ENCODE measurements at places on chromosomes 1 and 21.

DNA sequence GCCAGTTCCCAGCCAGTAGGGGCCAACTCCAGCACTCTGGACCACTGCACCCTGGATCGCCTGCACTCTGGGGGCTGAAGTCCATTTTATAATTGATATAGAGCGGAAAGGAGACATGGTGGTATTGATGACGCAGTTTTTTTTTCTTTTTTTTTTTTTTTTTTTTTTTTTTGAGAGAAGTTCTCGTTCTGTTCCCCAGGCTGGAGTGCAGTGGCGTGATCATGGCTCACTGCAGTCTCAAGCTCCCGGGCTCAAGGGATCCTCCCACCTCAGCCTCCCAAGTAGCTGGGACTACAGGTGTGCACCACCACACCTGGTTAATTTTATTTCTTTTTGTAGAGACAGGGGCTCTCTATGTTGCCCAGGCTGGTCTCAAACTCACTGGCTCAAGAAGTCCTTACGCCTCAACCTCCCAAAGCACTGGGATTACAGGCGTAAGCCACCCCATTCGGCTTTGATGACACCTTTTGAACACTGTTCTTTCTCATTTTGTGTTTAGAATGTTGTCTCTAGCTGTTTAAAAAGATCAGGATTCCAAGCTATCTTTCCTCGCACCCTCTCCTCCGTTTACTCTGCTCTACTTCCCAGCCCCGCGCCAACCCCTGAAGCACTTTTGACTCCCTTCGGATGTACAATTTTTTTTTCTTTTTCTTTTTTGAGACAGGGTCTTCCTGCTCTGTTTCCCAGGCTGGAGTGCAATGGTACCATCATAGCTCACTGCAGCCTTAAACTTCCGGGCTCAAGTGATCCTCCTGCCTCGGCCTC is 960 bp downstream of the MX2 start:
- DNase-seq = no peak

- no peak for DNase-seq
These were observed 6.1 kb upstream of the MASP2 start for GRCh38 chr1:11052839-11053757.

DNA sequence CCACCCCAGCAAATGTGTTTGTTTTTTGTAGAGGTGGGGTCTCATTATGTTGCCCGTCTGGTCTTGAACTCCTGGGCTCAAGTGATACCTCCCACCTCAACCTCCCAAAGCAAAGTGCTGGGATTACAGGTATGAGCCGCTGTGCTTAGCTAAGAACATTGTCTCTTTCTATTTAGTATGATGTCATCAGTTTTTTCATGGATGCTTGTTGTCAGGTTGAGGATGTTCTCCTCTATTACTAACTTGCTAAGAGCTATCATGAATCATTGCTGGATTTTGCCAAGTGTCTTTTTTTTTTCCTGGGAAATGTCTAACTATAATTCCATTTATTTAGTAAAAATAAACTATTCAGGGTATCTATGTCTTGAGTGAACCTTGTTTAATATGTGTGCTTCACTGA is 19.0 kb upstream of the MPC2 start:
- no peak for DNase-seq

GRCh38 chr21:35020436-35020835 is 28.7 kb downstream of the RUNX1 start:
- no peak for DNase-seq

- DNase-seq = no peak
These were observed 18.9 kb downstream of the SLC27A3 start for GRCh38 chr1:153793973-153794615.

DNA sequence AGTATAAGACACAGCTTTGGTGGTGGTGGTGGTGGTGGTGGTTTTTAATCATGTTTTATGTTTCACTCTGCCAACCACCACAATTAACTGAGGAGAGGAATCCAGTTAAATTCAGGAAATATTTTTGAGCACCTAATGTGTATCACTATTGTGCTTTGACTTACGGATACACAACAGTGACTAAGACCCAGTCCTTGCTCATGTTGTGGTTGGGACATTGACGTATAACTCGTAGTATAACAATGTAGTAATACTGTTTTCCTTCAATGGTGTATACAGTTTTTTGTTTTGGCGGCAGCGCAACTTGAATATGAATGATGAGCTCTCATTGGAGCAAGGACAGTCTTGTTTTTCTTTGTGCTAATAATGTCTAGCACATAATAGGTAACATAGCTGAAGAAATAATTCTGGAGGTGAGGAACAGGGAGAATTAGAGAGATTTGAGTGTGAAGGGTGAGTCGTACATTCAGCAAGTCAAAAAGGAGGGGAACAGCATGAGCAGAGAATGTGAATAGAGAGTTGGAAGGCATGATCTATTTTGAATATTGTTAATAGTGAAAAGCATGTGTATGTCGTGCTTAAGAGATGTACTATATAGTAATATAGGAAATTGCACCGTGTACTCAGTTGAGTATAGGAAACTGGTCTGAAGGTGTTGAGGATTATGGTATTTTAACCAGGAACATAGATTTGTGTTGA is 5.5 kb downstream of the CACYBP start:
- DNase-seq = no peak

- no peak for DNase-seq
These were observed 13.9 kb upstream of the TMEM222 start for GRCh38 chr1:27307874-27308598.
